ENCODE measurements at places on chromosomes 6 and 20.

DNA sequence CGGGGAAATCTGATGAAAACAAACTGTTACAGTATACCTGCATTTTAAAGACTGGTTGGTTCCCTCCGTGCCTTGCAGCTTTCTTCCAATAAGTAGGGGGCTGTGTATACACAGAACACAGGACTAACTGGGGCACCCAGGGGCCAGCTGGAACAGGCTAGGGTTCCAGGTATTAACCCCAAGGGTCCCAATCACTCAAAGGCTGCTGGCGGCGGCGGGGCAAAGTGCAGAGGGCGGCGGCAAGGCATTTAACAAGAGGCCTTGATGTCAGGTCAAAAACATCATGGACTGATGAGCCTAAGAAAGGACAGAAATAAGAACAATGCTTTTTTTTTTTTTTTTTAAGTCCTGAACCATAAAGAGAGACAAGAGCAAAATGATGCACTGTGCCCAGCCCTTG lies 2.5 kb downstream of the PMEPA1 start:
- no peak overlapping the region for H3K4me3 ChIP-seq
- DNase-seq: no peak
- H3K27me3 ChIP-seq: no peaks in the 10 kb centered on the region
- H3K36me3 ChIP-seq: no peaks in the 10 kb centered on the region
- peak overlapping the region; percentile 43 for H3K27ac ChIP-seq
- H3K4me1 ChIP-seq: peaks cover 16% of the 10 kb centered on the region

- H3K27me3 ChIP-seq: no peaks in the 10 kb centered on the region
- no peaks in the 10 kb centered on the region for H3K36me3 ChIP-seq
- no peak for DNase-seq
- H3K4me1 ChIP-seq: peaks cover 4% of the 10 kb centered on the region
These were observed 294.8 kb downstream of the PTPRK start for GRCh38 chr6:128225612-128226011.

- H3K36me3 ChIP-seq: no peaks in the 10 kb centered on the region
- no peak overlapping the region for H3K4me3 ChIP-seq
- no peak overlapping the region for H3K27ac ChIP-seq
- H3K27me3 ChIP-seq: no peaks in the 10 kb centered on the region
- no peaks in the 10 kb centered on the region for H3K4me1 ChIP-seq
- DNase-seq: no peak
These were observed 138.5 kb downstream of the DHX35 start for GRCh38 chr20:39100691-39101090.

DNA sequence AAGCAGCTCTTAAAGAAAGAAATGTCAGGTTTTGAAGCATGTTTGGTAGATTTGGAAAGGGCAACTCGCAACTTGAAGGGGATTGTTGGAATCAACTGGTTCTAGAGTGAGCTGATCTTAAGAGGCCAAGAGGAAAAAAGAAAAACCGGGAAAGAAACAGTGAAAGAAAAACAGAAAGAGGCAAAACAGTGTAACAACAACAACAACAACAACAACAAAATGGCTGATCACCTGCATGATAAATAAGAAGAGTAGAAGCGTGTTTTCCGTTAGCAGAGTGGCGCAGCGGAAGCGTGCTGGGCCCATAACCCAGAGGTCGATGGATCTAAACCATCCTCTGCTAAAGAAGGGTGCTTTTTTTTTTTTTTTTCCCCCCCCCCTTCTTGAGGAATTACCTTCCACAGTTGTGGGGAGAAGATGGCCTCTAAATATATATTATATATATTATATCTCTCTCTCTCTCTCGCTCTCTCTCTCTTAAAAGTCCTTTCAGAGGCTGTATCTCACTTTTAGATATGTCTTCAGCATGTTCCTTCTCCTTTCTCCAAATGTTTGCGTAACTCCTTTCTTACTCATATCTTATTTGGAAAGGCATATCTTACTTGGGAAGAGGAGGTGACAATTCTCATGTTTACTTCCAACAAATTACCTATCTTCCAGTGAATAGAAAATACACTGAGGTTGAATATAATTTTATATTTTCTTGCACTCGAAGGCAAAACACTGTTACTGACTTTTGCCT lies 134.4 kb downstream of the OR2B2 start:
- H3K27ac ChIP-seq: no peak overlapping the region
- H3K4me1 ChIP-seq: peaks cover 1% of the 10 kb centered on the region
- no peak overlapping the region for H3K4me3 ChIP-seq
- H3K36me3 ChIP-seq: no peaks in the 10 kb centered on the region

GRCh38 chr6:78462728-78463127 lies 404.6 kb upstream of the IRAK1BP1 start:
- H3K27ac ChIP-seq: no peak overlapping the region
- no peaks in the 10 kb centered on the region for H3K4me1 ChIP-seq
- no peaks in the 10 kb centered on the region for H3K36me3 ChIP-seq
- no peak for DNase-seq
- no peak overlapping the region for H3K4me3 ChIP-seq
- no peaks in the 10 kb centered on the region for H3K27me3 ChIP-seq

- no peak overlapping the region for H3K27ac ChIP-seq
- H3K4me1 ChIP-seq: peaks cover 9% of the 10 kb centered on the region
- H3K4me3 ChIP-seq: no peak overlapping the region
- no peaks in the 10 kb centered on the region for H3K27me3 ChIP-seq
- H3K36me3 ChIP-seq: no peaks in the 10 kb centered on the region
These were observed 153.4 kb upstream of the HEY2 start for GRCh38 chr6:125596020-125596419.

DNA sequence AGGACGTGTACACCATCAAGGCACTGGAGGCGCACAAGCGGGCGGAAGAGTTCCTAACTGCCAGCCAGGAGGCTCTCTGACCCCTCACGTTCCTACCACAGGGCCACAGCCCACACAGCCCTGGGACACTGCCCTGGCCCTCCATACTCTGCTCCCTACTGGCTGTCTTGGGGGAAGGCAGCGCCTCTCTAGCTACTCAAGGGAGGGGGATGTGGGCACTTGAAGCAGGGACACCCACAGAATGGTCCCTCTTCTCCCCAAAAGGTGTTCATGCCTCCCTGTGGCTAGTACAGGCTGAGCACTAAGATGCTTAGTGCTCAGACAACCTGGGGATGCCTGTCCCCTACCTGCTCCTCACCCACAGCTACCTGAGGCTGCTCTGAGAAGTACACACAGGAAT lies 2.5 kb downstream of the MEA1 start:
- peaks cover 23% of the 10 kb centered on the region for H3K4me1 ChIP-seq
- H3K27me3 ChIP-seq: no peaks in the 10 kb centered on the region
- H3K4me3 ChIP-seq: no peak overlapping the region
- no peak overlapping the region for H3K27ac ChIP-seq
- H3K36me3 ChIP-seq: no peaks in the 10 kb centered on the region

DNA sequence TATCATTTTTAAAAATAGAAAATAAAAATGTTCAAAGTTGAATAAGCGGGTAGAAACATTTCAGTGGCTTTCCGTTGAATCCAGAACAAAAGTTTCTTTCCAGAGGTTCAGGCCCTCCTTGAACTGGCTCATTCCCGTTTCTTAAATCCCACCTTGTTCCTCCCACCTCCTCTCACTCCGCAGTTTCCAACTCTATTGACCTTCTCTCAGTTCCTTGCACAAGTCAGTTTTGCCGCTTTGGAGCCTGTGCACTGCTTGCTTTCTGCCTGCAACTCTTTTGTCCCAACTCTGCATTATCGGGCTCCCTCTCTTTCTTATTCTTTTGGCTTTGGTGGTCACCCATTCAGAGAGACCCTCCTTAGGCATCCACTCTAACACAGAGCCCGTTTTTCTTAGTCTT lies 99.9 kb upstream of the EDN1 start:
- no peak overlapping the region for H3K4me3 ChIP-seq
- no peak overlapping the region for H3K27ac ChIP-seq
- no peaks in the 10 kb centered on the region for H3K27me3 ChIP-seq
- no peaks in the 10 kb centered on the region for H3K4me1 ChIP-seq
- H3K36me3 ChIP-seq: no peaks in the 10 kb centered on the region

DNA sequence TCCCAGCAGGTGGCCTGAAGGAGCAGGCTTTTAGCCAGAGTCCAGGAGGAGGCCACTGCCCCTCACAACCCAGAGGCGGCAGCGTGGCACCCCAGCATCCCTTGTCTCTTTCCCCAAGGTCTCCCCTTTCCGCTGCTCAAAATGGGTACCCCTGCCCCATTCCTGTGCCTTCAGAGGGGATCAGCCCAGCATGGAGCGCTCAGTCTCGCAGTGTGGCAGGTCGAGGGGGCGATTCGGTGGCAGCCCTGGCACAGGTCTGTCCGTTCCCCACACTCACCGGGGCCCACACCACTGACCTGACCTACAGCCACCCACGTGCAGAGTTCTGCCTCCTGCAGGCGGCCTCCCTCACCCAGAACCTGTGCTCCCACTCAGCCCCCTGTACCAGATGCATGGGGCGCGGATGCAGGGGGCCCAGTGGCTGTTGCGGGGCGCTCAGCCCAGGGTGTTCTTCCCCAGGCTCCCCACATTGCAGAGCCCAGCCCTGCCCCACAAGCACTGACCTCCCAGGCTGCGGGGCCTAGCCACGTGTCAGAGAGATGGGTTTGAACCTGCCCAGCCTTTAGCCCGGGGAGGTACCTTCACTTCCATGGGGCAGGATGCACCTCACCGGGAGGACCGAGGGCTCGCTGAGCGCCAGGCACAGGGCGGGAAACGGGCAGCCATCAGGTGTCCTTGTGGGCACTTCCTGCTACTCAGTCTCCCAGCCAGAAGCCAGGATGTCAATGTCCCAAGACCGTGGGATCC lies 41.8 kb downstream of the DSTN start:
- H3K4me3 ChIP-seq: no peak overlapping the region
- no peak for DNase-seq
- H3K4me1 ChIP-seq: peaks cover 68% of the 10 kb centered on the region

GRCh38 chr20:54140067-54140466 lies 33.7 kb downstream of the CYP24A1 start:
- no peaks in the 10 kb centered on the region for H3K4me1 ChIP-seq
- no peaks in the 10 kb centered on the region for H3K36me3 ChIP-seq
- no peak for DNase-seq

DNA sequence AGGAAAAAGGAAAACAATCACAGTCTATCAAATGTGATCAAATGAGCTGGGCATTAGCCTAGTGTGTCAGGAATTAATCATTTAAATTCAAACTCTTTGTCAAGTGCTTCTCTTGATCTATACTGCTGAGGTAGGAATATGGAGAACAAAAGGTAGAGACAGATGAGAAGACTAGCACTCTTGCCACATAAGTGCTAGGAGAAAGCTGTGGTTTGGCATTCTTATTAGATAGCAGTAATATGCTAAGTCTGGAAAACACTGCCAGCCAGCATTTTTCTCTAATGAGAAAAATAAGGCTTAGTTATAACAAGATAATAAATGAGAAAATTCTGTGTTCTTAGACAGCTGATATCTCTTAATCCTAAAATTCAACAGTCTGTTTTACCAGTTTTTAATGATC lies 38.9 kb downstream of the ORC3 start:
- no peak overlapping the region for H3K27ac ChIP-seq
- DNase-seq: no peak
- H3K4me1 ChIP-seq: peaks cover 9% of the 10 kb centered on the region

GRCh38 chr6:41135062-41135832 lies 18.9 kb downstream of the TREML1 start:
- H3K4me3 ChIP-seq: no peak overlapping the region
- H3K4me1 ChIP-seq: no peaks in the 10 kb centered on the region
- no peak overlapping the region for H3K27ac ChIP-seq
- DNase-seq: no peak

DNA sequence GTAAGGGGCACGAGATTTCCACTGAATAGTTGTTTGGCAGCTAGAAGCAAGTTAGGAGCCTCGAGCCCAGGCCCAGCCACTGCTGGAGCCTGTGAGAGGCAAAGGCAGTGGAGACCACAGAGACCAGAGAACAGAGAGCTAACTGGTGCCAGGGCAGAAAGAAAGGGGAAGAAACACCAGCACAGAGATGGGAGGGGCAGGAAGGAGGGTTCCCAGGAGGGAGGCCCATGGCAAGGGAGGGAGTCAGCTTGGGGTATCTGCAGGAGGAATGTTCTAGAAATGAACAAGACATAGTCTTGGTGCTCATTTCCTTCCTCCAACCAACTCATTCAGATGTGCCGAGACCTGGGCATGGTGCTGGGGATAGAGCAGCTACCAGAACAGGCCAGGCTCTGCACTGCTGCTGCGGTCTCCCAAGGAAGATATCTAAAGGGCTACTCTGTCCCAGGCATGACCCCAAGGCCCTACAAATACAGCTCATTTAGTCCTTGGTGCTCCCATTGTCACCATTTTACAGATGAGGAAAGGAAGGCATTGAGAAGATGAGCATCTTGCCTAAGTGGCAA lies 10.7 kb downstream of the ANGPT4 start:
- no peak overlapping the region for H3K27ac ChIP-seq
- no peaks in the 10 kb centered on the region for H3K36me3 ChIP-seq
- H3K4me3 ChIP-seq: no peak overlapping the region
- no peaks in the 10 kb centered on the region for H3K4me1 ChIP-seq
- H3K27me3 ChIP-seq: peaks cover 16% of the 10 kb centered on the region

- H3K4me1 ChIP-seq: no peaks in the 10 kb centered on the region
- H3K36me3 ChIP-seq: no peaks in the 10 kb centered on the region
- no peak for DNase-seq
- H3K27ac ChIP-seq: no peak overlapping the region
These were observed 199.4 kb downstream of the TBC1D32 start for GRCh38 chr6:121134922-121135321.

DNA sequence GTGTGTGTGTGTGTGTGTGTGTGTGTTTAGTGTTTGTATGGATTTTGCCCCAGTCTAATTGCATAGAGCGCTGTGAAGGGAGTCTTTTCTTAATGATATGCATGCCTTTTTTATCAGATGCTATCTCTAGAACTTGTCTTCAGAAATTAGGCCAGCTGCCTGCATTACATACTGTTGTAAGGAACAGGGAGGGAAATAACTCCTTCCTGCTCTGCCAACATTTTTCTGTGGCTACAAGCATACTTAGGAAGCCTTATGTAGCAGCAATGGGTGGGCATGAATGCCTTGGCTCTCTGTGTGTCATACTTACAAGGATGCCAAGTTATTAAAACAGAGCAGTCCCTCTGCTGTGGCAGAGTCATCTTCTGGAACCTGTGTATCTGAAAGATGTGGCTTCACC lies 8.0 kb upstream of the COL21A1 start:
- no peaks in the 10 kb centered on the region for H3K36me3 ChIP-seq
- H3K27ac ChIP-seq: no peak overlapping the region
- no peaks in the 10 kb centered on the region for H3K27me3 ChIP-seq
- no peak for DNase-seq
- H3K4me3 ChIP-seq: no peak overlapping the region

DNA sequence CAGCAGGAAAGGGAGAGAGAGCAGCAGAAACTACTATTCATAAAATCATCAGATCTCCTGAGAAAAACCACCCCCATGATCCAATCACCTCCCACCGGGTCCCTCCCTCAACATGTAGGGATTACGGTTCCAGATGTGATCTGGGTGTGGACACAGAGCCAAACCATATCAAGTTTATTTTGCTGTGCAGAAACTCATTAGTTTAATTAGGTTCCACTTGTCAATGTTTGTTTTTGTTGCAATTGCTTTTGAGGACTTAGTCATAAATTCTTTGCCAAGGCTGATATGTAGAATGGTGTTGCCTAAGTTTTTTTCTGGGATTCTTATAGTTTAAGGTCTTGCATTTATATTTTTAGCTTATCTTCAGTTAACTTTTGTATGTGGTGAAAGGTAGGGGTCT lies 422.0 kb upstream of the HS3ST5 start:
- DNase-seq: no peak
- H3K27ac ChIP-seq: no peak overlapping the region
- no peaks in the 10 kb centered on the region for H3K4me1 ChIP-seq

GRCh38 chr20:61719691-61720347 lies 345.9 kb downstream of the TAF4 start:
- H3K4me1 ChIP-seq: no peaks in the 10 kb centered on the region
- no peak for DNase-seq
- peak overlapping the region; percentile 31 for H3K4me3 ChIP-seq
- H3K27me3 ChIP-seq: no peaks in the 10 kb centered on the region
- H3K27ac ChIP-seq: no peak overlapping the region
- no peaks in the 10 kb centered on the region for H3K36me3 ChIP-seq
